ENCODE measurements at places on chromosomes 2 and 18.

- no peak for DNase-seq
Measured at GRCh38 chr2:161124201-161124600, 36.0 kb upstream of the TANK start.

GRCh38 chr2:86442642-86443005 is 1.5 kb downstream of the KDM3A start:
- DNase-seq, result peak; percentile 2

DNA sequence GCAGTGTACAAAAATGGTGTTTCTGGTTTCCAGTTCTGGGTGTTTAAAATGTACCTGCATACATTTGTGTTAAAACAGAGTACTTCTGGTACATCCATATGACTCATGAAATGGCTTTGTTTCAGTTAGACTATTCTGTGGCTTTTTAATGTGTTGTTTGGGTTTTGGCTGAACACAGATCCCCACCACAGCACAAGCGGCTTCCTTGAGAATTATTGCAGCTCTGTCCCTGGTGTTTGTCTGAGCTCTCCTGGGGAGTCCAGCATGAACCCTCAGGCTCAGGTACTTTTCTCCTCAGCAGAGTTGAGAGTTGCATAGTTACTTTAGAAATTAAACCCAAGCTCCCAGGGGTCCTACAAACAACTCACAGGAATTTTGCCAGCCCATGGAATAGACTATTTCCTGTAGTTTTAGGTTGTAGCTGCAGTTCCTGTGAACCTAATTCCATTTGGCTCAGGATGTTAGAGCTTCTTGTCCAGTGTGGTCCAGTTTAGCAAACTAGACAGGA is 64.8 kb upstream of the EML6 start:
- DNase-seq, result no peak

GRCh38 chr2:151953467-151953866 is 125.2 kb upstream of the ARL5A start:
- no peak for DNase-seq

- DNase-seq, result no peak
Measured at GRCh38 chr2:62330959-62331358, 135.0 kb downstream of the B3GNT2 start.

DNA sequence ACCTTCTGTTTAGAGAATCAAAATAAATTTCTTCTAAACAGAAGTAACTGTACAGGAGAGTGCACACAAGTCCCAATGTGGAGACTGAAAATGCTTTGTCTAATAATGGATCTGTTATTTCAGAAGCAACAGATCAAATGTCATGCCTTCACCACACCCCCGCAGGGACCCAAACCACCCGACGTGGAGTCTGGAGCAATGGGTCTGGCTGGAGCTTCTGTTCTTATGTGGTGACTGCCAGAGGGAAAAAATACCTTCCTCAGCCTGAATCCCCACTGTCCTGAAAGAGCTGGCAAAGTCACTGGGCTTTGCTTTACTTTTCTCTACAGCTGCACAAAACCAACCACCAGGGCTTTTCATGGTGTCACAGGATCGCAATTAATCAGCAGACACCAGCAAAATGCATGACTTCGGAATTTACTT is 119.0 kb upstream of the ZFP36L2 start:
- no peak for DNase-seq

DNA sequence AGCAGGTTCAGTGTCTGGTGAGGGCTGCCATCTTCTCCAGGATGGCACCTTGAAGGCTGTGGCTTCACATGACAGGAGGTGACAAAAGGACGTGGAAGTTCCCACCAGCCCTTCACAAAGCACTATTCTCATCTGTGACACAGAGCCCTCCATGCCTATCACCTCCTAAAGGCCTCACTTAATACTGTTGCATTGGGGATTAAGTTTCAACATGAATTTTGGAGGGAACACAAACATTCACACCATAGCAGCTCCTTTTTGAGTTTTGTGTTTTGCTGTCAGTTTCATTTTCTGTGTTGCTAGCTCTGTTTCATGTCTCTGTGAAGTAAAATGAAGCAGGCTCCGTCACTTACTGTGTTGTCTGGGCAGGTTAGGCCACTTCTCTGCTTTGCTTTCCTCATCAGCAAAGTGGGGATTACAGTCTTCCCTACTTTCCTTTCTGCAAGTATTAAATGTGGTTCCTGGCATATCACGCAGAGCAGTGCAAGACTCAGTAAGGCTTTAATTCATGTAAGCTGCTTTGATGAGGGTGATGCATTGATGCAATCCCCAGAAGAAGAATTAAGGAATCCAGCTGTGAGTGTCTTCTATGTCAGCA is 31.6 kb downstream of the LIMS1 start:
- no peak for DNase-seq

DNA sequence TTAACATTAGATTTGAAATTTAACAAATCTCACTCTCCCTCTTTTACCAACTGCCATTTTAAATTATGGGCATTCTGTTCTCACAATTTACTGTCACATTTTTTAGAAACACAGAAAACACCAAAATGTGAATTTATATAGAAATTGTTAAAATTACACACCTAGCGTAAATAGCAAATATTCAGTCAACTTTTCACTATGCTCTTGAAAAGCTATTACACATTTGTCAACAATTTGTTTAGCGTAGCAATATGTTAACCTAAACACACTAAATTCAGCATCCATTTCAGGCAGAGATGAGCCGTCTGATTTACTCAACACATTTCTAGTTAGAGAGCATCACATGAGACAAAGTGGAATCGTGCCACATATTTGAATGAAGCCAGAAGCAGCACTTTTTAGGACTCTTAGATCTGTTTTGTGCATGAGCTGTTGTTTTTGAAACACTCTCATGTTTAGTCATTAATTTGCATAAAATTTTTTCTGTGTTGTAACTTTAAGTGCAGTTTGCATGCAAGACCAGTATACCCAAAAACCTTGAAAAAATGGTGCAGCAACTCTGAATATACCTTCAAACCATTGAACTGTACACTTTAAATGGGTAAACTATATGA is 8.2 kb downstream of the TTC32 start:
- DNase-seq, result no peak

GRCh38 chr2:106184394-106184793 is 9.7 kb downstream of the UXS1 start:
- DNase-seq, result no peak

- DNase-seq, result no peak
Measured at GRCh38 chr2:144643537-144644336, 123.8 kb upstream of the ZEB2 start.

DNA sequence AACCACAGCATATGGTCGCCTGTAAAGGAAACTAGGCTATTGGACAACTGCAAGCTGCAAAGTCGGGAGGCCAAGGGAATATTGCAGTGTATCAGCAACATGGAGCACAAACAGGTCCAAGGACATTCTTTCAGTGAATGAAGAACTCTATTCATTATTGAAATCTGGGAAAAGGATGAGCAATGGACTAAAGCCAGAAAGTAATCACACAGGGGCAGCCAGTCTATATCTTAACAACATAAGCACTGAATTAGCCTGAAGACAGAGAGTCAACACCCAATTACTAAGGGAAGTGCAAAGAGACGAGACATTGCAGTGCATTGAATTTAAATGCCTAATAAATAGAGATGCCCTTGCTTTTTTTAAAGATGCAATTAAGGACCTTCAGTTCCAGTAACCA is 615.5 kb upstream of the SETBP1 start:
- no peak for DNase-seq

DNA sequence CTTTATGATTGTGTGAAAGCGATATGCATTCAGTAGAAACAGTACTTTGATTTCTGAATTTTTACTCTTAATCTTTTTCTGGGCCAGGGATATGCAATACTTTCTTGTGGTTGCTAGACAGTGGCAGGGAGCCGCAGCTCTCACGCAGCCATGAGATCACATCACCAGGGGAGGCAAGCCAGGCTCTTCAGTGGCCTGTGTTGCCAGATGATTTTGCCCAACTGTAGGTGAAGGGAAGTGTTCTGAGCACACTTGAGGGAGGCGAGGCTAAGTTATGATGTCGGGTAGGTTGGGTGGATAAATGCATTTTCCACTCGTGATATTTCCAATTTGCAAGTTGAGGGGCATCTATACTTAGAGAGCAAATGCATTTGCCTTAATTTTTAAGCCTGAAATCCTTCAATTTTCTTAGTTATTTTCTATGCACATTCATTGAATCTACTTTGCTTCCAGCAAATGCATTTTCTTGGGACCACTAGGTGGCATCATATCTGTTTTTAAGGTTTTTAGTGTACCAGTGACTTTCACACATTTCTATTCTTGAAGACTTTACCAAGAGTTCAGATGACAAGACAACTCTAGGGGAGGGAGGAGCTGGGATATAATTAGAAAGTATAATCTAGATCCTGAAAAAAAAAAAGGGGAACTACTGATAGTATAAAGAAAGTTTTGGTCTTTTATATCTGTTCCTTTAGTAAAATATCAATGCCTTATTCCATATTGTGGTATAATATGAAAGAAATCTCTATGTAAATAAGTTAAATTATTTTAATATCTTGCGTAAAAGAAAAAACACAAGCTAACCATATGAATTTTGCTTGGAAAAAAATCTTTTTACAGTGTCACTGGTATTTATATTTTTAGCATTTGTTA is 643.3 kb downstream of the SOCS6 start:
- peak; percentile 35 for DNase-seq

- DNase-seq, result no peak
Measured at GRCh38 chr18:56431551-56431950, 206.8 kb downstream of the TXNL1 start.

DNA sequence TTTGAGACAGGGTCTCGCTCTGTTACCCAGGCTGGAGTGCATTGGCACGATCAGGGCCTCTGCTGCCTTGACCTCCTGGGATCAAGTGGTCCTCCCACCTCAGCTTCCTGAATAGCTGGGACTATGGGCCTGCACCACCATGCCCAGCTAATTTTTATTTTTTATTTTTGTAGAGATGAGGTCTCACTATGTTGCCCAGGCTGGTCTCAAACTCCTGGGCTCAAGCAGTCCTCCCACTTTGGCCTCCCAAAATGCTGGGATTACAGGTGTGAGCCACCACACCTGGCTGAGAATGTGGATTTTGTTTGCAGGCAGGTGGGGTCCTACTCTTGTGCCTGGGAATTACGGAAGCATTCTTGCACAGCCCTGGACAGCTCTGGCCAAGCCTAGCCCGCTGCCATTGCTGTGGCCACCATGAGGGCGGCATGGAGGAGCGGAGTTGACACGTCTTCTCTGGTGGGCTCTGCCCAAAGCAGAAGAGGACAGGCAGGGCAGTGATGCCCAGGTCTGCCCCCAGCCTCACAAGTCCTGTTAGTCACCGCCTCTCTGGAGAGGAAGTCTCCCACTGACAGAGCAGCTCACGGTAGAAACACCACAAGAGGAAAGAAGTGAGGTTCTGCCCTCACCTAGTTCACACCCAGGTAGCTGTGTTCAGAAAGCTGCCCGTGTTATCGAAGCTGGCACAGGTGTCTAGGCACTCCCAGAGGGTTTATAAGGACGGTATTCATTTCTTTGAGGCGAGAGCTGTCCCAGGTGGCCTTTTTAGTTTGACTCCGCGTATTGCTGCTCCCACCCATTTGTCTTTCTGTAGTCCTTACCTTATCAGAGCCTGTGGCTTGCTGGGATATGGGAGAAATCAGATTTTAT is 46.2 kb downstream of the ARMC9 start:
- no peak for DNase-seq

DNA sequence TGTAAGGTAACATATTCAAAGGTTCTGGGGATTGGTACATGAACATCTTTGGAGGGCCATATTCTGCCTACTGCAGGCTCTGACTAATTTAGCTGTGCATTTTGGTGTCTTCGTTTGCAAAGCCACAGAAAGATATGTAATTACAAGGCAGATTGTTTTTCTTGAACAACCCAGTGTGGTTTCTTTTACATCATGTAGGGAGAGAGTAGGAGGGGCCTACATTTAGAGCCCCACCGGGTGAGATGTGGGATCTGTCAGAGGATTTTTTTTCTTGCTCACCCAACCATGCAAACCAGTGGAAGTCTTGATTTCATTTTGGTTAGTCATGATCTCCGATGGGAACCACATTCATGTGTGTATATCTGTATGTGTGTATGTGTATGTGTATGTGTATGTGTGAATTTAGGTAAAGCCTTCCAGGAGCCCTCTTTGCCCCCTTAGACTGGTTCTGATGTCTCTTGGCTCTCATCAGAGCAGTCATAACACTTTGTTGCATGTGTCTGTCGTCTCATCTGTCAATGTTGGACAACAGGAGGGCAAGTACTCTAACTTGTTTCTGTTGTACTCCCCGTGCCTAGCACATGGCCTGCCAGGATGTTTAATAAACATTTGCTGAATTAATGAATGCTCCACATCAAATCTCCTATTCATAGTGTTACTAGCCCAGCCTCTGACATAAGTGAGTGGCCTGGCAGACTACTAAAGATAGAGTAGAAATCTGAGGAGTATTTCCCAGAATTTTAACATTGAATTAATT is 239.9 kb downstream of the MTX2 start:
- no peak for DNase-seq

DNA sequence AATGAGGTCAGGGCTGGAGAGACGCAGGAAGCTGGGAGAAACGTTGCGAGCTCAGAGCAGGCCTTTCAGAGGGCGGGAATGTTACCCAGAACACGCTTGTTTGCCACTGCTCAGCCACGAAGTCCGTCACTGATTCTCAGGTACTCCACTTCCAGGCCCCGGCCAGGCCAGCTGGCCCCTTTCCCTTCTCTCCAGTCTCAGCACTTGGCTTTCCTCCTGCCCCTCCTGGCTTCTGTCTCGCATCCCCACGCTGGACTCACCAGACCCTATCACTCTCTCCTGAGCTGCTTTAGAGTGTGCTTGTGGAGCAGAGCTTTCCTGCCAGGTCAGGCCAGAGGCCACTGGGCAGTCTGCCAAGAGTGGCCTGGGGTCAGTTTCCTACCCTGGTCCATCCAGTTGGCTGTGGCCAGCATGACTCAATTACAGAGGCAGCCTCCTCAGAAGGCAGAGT is 151.4 kb downstream of the TWIST2 start:
- DNase-seq, result no peak

- no peak for DNase-seq
Measured at GRCh38 chr2:161136696-161137324, 23.4 kb upstream of the TANK start.

GRCh38 chr18:72155327-72155726 is 388.8 kb downstream of the CBLN2 start:
- DNase-seq, result no peak

GRCh38 chr2:31366733-31367132 is 47.8 kb downstream of the XDH start:
- DNase-seq, result no peak

- no peak for DNase-seq
Measured at GRCh38 chr2:160582081-160582480, 88.5 kb upstream of the RBMS1 start.

DNA sequence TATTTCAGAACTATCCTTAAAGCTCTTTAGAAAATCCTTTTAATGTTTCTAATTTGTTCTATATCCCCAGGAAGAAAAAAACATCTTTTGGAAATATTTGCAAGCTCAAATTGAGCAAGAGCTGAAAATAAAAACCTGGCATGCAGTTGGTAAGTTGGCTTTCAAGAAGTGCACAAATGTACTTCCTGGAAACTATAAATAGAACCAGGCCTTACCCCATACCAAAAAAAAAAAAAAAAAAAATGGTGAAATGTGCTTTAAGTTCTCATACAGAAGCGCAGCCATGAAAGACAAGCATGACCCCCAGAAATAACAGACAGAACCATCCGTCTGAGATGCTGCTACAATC is 178.5 kb downstream of the HDAC4 start:
- DNase-seq, result no peak

- DNase-seq, result no peak
Measured at GRCh38 chr2:121419081-121419699, 111.5 kb upstream of the RNU4ATAC start.

GRCh38 chr2:34997779-34998178 is 1357.8 kb upstream of the CRIM1 start:
- no peak for DNase-seq

- DNase-seq, result no peak
Measured at GRCh38 chr2:24957221-24957620, 14.5 kb downstream of the DNAJC27 start.

- no peak for DNase-seq
Measured at GRCh38 chr18:51108330-51108729, 78.3 kb downstream of the SMAD4 start.

Measured in NCI-H1417 treated with DMSO at 0.1 percent for 48 hours (cell line).